Hippocampal formation (tissue), 2 donors: ENCODE measurements at places on chromosomes 16 and 17.

GRCh38 chr17:80029258-80029974, 6.3 kb downstream of the TBC1D16 start:
- DNase-seq, result no peak

DNA sequence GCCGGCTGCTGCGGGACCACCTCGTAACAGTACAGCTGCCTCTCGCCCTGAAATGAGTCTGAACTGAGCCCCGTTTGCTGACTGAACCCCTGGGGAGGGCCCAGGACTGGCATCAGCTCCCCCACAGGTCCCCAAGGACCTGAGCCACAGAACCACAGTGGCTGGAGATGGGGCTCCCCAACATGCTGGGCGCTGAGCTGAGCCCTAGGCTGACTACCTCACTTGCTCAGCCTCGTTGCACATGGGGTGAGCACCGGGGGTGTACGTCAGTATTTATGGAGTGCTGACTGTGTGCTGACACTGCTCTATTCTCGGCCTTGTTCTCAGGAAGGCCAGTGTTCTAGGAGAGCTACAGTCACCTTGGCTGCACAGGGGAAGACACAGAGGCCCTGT, 6.6 kb upstream of the VASN start:
- no peak for DNase-seq

DNA sequence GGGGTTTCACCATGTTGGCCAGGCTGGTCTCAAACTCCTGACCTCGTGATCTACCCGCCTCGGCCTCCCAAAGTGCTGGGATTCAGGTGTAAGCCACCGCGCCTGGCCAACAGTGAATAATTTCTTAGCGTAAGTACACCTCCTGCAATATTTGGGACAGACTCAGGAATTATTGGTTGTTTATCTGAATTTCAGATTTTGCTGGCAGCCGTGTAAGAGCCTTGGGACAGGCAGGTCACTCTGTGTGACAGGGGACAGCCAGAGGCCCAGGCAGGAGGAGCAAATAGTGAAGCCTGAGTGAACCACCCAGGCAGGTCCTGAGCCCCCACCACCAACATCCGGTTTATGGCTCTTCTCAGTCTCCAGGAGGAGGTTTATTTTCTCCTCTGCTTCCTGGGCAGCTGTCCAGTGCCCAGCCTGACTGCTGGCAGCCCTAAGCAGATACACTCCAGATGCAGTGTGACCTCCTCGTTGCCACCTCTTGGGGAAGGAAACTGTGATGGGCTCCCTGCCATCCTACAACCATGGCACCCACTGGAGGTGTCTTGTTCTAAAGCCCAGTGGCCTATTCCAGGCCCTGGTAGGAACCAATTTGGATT, 26.2 kb upstream of the ADORA2B start:
- DNase-seq, result no peak

GRCh38 chr17:63106050-63106449, 140.0 kb downstream of the TANC2 start:
- no peak for DNase-seq

GRCh38 chr16:82236415-82236814, 66.4 kb upstream of the MPHOSPH6 start:
- no peak for DNase-seq

DNA sequence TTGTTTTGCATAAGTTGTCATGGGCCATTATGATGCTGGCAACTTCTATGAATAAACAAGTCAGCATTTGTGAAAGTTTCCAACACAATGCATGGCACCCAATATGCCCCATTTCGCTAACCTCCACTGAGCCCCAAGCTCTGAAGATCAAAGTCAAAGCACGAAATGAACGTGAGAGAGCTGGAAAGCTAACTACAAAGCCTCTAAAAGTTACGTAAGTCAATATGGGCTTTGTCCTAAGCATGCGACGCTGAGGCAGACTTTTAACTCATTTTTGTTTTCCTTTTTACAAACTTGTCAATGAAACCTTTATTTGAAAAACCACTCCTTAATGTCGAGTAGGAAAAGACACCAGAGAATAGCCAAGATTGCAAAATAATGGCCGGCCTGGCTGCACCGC, 131.6 kb upstream of the NUDT7 start:
- DNase-seq, result no peak

GRCh38 chr16:69830534-69831211, 68.5 kb downstream of the WWP2 start:
- no peak for DNase-seq

- no peak for DNase-seq
These were observed 36.1 kb downstream of the NLK start for GRCh38 chr17:28078341-28079229.

DNA sequence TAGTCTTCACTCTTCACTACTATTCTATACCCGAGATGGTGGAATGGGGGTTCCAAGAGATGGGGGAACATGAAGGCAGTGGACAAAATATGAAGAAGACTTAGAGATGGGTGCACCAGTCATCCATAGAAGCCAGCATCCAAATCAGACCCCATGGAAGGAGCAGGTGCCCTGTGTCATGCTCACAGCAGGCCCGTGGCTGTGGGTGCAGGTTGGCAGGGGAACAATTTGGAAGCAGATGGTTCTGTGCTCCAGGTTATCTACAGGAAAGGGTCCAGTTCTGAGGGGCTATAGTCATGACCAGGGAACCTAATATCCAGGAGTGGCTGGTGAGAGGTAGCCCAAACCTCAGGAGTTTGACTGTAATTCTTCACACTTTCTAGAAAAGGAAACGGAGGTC, 9.6 kb upstream of the LPCAT2 start:
- DNase-seq, result no peak

DNA sequence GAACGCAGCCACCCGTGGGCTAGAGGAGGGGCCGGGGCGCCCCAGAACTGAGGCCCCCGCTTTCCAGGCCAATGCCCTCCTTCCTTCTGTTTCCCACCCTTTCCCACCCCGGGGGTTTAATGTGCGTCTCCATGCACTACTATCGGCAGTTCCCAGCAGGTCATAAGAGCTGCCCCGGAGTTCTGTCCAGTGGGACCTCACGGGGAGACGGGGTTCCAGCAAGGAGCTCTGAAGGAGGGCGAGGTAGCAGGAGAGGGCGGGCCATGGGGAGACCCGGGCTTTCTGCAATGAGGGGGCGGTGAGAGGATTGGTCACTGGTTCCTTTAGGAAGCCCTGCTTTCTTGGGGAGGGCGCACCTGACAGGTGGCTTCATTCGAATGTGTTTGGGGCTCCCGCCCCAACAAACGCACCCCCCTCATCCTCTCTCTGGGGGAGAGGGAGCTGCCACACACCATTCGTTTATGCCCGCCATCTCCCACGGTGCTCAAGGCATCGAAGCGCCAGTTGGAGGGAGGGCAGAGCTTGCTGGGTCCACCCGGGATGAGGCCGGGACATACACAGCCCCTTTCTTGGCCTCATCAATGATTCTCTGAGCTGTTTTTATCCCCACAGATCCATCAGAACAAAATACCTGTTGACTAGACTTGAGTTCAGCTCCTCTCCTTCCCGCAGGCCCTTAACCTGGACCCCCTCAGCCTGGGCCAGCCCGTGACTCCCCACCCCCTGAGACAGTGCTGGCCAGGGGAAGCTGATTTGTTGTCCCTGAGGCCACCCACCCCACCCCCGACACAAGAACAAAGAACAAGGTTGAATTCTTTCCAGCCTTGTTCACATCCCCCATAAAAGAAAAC, 44.1 kb downstream of the SLC7A5 start:
- no peak for DNase-seq

DNA sequence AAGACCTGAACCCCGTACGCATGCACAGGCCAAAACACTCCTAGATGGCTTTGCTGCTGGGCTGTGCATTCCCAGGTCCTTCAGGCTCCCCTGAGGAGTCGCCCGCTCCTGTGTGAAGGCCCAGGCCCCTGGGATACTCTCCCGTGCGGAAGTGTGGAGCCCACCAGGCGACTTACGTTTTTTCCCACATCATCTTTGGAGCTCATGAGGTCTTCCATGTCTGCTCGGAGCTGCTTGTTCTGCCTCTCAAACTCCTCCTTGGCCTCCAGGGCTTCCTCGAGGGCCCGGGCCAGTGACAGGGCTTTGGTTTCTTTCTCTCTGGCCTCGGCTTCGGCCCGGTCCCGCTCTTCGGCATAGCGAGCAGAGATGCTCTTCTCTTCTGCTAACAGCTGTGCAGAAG, 56.4 kb downstream of the NDEL1 start:
- no peak for DNase-seq

- DNase-seq, result no peak
These were observed 48.5 kb upstream of the ZCCHC14 start for GRCh38 chr16:87541147-87541871.

DNA sequence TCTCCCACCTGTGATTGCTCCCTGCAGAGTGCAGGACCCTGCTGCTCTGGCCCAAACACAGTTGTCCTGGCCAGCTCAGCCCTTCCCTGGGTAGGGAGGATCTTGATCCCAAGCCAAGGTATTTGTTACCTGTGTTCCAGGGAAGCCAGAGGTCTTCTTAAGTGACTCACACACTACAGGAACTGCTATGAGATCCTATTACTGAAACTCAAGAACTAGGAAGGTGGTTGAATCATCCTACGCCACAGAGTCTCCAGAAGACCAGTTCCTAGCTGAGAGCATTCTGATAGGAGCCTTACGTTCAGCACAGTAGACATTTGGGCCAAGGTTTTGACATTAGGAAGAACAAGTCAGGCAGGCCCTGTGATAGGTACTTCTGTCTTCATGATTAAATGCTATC, 12.0 kb downstream of the CHST6 start:
- no peak for DNase-seq

- DNase-seq, result no peak
These were observed 29.9 kb downstream of the NKD1 start for GRCh38 chr16:50578137-50578536.

DNA sequence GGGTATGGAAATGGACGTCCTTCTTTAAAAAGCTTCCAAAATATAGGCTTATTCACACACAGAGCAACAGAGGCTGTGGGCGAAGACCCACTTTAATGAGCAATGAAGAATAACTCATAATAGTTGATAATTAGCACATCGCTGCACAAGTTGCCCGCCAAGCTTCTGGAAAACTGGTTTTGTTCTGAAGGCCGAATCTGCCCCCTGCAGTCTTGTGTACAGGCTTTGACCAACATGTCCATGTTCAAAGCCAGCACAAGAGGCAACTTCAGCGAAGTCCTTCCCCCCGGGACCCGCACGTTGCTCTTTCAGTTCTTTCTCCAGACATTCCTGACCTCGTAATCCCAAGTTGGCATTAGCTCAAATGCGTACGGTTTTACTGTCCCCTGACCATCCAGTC, 73.3 kb downstream of the IRX5 start:
- DNase-seq, result no peak

- no peak for DNase-seq
These were observed 918 bp upstream of the NLRC3 start for GRCh38 chr16:3578121-3578520.

DNA sequence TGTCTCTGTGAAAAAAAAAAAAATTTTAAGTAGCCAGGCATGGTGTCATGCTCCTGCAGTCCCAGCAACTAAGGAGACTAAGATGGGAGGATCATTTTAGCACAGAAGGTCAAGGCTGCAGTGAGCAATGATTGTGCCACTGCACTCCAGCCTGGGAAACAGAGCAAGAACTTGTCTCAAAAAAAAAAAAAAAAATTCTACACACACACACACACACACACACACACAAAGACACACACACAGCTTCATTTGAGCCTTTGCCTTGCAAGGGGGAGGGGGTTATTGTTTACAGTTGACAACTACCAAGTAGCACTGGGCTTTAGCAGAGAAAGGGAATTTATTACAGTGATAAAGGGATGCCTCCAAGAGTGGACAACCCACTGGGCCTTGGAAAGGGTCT, 4.9 kb upstream of the POLR3E start:
- no peak for DNase-seq

DNA sequence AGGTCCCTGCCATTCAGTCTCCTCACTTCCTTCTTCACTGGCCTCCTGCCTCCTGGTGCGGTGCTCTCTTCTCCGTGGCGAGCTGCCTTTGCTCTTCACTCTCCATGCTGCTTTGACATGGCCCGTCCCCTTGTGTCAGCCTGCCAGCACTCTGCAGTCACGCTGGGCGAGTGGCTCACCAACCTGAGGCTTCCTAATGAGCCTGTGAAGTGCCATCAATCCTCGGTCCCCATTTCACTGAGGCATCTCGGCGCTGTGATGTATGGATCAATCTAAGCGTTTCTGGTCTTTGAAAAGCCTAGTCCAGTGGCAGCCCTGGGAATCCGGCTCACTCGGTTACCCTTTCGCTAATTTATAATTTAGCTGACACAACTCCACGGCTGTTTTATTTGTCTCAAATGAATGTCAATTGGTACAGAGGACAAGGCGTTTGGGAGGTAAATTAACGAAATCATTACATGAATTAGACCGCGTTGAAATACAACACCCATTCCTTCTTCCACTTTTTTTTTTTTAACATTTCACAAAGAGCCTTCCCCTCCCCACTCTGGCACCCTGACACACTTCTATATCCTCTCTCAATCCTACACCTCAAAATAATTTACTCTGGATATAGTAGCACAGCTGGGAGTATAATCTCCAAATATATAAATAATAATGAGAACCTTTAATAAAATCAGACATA, 610.7 kb downstream of the TMEM114 start:
- DNase-seq, result no peak

DNA sequence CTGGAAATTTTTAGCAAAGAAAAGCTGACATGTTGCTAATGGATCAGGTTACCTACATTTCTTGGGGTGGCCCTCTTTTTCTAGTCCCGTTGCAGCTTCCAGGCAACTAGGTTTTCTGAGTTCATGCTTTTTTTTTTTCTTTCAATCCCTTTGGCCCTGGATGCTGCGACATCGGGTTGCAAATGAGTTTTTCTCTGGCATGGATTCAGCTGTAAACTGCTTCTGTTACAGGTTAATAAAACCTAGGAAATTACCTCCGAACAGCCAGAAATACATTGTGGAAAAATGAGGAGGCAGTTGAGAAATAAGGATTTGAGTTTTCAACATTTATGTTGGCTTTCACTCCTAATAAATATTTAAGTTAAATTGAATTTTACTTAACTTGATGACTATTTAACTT, 149.8 kb upstream of the MAF start:
- DNase-seq, result no peak

DNA sequence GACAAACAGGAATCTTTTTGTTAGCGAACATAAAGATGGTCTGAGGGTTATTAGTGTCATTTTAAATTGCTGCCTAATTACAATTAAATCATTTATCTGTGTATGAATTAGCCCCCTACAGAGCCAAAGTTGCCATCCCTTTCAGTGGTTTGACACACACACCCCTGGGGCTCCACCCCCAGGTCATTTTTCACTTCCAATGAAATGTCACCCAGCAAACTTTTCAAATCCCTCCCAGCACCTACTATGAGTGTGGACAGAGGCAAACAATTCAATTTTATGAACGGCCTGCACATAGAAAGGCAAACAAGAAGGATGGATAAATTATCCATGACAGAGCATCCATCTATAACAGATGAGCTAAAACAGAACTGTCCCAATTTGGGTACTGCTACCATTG, 2.4 kb downstream of the MYH10 start:
- DNase-seq, result no peak
